Fibroblast of villous mesenchyme (primary cell): ENCODE measurements at places on chromosomes 13 and 19. TPM values are rescaled to one million over a fixed set of nuclear protein-coding genes. Genes with fewer than 3 reads are reported as not detected.

GRCh38 chr19:30001791-30002190 lies 59.8 kb downstream of the URI1 start:
- no peak for DNase-seq

GRCh38 chr13:32039528-32039927 lies 8.0 kb downstream of the FRY start:
- no peak for DNase-seq

- DNase-seq, result no peak
Observed at GRCh38 chr13:99743094-99743493, 228.5 kb downstream of the ZIC5 start.

GRCh38 chr19:5623397-5624017 lies 624 bp downstream of the SAFB start:
- no peak for DNase-seq

ENOX1 gene
- total RNA-seq, result 1.3 and 2.2 TPM in 2 replicates
